Mesothelial cell of epicardium (in vitro differentiated cells): ENCODE measurements at places on chromosomes 11 and 22. TPM values are rescaled to one million over a fixed set of nuclear protein-coding genes. Genes with fewer than 3 reads are reported as not detected.

The PKNOX2 gene
- total RNA-seq = 20.4 to 23.1 TPM (median 22.2 TPM) in 3 replicates

The KCNK4 gene
- 0.22 to 0.58 TPM (median 0.27 TPM) in 3 replicates for total RNA-seq

The OR52B6 gene
- total RNA-seq = not detected in 3 replicates

GRCh38 chr11:114058871-114059277 is 637 bp upstream of the ZBTB16 start:
- no peaks in the 10 kb centered on the region for H3K36me3 ChIP-seq
- peaks cover 95% of the 10 kb centered on the region for H3K27me3 ChIP-seq
- no peak overlapping the region for H3K27ac ChIP-seq
- DNase-seq = no peak
- H3K4me3 ChIP-seq = peak overlapping the region; percentile 58

The OR4A16 gene
- not detected in 3 replicates for total RNA-seq

The LUZP2 gene
- total RNA-seq = 4.1 to 4.5 TPM (median 4.3 TPM) in 3 replicates

GRCh38 chr11:14645985-14646900 is 2.6 kb downstream of the PDE3B start:
- no peak for DNase-seq
- H3K27me3 ChIP-seq = peaks cover 8% of the 10 kb centered on the region

GRCh38 chr11:8870411-8871170 is 40.4 kb upstream of the AKIP1 start:
- DNase-seq = peak; percentile 70
- peak overlapping the region; percentile 98 for H3K27ac ChIP-seq
- peaks cover 56% of the 10 kb centered on the region for H3K4me1 ChIP-seq
- H3K27me3 ChIP-seq = no peaks in the 10 kb centered on the region

DNA sequence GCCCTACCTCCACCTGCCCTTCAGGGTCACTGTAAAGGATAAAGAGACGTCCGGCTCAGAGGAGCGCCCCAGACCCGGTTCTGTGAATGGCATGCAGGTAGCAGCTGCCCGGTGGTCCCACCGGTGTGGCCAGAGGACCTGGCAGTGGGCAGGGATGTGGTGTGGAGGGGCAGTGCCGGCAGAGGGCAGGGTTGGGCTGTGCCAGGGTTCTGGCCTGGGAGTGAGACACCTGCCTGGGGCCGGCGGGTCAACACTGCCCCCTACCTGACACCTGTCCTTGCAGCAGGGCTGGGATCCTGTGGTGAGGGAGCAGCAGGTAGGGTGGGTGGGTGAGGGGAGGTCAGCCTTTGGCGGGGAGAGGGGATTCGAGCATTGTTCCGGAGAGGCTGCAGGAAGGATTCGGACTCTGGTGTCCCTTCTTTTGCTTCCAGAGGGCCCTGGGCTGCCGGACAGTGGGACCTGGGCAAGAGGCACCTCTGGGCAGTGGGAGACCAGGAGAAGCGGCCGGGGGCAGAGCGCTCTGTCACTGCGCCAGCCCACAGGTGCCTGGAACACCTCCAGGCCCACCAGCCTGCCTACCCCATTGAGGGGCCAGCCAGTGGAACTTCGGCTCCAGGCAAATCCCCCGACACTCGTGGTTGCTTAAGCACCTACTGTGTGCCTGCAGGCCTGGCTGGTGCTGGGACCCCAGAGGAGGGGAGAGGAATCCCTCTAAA is 1.6 kb upstream of the PHLDA2 start:
- H3K27ac ChIP-seq = no peak overlapping the region
- peak overlapping the region; percentile 58 for H3K4me3 ChIP-seq
- H3K27me3 ChIP-seq = peaks cover 63% of the 10 kb centered on the region
- no peaks in the 10 kb centered on the region for H3K36me3 ChIP-seq
- peaks cover 11% of the 10 kb centered on the region for H3K4me1 ChIP-seq
- DNase-seq = peak; percentile 27

The LMO2 gene
- total RNA-seq = 2.9 to 4.5 TPM (median 3.9 TPM) in 3 replicates

GRCh38 chr22:30001459-30001858 is 78.8 kb upstream of the HORMAD2 start:
- no peaks in the 10 kb centered on the region for H3K4me1 ChIP-seq
- no peak for DNase-seq
- peaks cover 19% of the 10 kb centered on the region for H3K36me3 ChIP-seq
- H3K4me3 ChIP-seq = no peak overlapping the region
- H3K27me3 ChIP-seq = no peaks in the 10 kb centered on the region

GRCh38 chr11:16977994-16978315 is 36.3 kb downstream of the PLEKHA7 start:
- no peaks in the 10 kb centered on the region for H3K36me3 ChIP-seq
- H3K4me3 ChIP-seq = no peak overlapping the region
- no peaks in the 10 kb centered on the region for H3K27me3 ChIP-seq
- H3K4me1 ChIP-seq = peaks cover 51% of the 10 kb centered on the region
- no peak for DNase-seq

DNA sequence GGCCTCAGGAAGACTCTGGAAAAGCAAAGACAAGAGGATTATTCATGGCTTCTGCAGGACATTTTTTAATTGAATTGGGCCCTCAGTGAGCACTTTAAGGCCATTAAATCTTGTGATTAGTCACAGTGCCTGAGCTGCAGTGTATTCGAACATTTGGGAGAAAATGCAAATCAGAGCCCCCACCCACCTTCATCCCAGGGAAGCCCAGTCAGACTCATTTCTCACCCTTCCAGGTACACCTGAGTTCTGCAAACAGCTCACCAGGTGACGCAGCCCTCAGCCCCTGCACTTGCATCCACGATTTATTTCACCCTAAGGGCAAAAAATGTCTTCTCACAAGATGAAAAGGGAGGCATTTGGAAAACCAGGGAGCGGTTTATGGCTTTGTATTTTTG is 128.7 kb downstream of the MPPED1 start:
- no peaks in the 10 kb centered on the region for H3K36me3 ChIP-seq
- peak; percentile 31 for DNase-seq
- H3K27ac ChIP-seq = no peak overlapping the region
- no peak overlapping the region for H3K4me3 ChIP-seq
- H3K4me1 ChIP-seq = no peaks in the 10 kb centered on the region

The MIOX gene
- 0.34 to 0.66 TPM in 2 of 3 replicates, not detected in the other for total RNA-seq

- H3K27me3 ChIP-seq = no peaks in the 10 kb centered on the region
- DNase-seq = peak; percentile 48
- H3K4me1 ChIP-seq = peaks cover 20% of the 10 kb centered on the region
- no peaks in the 10 kb centered on the region for H3K36me3 ChIP-seq
- H3K4me3 ChIP-seq = no peak overlapping the region
Observed at GRCh38 chr11:38460896-38461295, 1862.9 kb upstream of the RAG2 start.

DNA sequence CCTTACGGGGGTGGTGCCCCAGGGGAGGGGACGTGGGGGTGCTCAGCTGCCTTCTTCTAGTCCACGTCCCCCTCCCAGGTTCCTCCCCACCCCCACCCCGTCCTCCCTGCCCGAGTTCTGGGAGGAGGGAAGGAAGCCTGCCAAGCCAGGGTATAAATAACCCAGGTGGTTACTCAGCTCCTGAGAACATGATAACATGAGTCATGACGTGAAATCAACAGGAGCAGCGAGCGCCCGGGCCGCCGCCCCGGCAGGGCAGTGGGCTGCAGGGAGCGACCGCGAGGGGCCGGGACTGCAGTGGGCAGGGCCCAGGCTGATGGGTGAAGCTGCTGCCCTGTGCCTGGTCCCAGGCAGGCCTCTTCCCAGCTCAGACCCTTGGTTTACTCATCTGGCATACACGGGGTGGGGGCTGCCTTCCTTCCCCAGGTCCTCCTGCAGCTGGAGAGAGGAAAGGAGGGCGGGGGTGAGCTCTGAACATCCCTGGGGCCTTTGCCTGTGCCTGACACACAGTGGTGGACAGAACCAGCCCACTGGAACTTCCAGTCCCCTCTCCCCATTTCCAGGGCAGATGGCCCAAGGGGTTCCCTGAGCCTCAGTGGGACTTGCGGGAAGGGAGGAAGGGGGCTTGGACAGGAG is 8.8 kb upstream of the PDGFB start:
- H3K4me1 ChIP-seq = peaks cover 28% of the 10 kb centered on the region
- H3K4me3 ChIP-seq = no peak overlapping the region
- peak overlapping the region; percentile 6 for H3K27ac ChIP-seq

DNA sequence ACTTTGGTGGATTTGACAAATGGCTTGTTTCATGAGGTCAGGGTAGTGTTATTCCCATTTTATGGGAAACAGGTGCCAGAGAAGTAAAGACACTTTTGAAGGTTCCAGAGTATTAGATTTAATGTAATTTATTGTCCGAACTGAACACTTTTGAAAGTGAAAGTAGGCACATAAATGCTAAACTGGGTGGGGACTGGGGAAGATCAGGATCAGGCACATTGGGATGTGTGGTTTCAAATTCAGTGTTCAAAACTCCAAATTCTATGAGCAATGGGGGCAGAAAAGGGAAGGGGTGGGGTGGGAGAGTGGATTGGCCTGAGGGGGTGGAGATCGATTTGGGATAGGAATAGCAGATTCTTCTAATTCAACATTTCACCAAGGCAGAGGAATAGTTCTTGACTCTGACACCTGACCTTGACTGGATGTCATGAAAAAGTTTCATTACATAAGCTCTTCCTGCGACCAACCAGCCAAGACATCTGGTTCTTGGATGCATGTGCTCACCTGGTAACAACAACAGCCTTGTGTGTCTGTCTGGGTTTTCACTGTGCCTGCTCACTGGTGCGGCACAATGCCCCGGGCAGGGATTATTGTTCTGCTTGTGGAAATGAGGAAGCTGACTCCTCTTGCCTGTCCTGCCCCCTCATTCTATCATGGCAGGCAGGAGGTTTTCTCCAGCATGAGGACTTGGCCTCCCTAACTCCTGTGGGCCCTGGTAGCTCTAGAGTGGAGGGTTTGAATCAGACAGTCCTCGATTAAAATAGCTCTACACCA is 10.8 kb downstream of the PPFIBP2 start:
- H3K27ac ChIP-seq = no peak overlapping the region
- H3K4me1 ChIP-seq = peaks cover 17% of the 10 kb centered on the region
- peaks cover 4% of the 10 kb centered on the region for H3K36me3 ChIP-seq
- no peak for DNase-seq
- H3K27me3 ChIP-seq = no peaks in the 10 kb centered on the region
- no peak overlapping the region for H3K4me3 ChIP-seq

The CARD16 gene
- total RNA-seq = 1.5 to 2.3 TPM (median 1.6 TPM) in 3 replicates

The SCT gene
- total RNA-seq = 1.2 to 1.7 TPM (median 1.3 TPM) in 3 replicates

DNA sequence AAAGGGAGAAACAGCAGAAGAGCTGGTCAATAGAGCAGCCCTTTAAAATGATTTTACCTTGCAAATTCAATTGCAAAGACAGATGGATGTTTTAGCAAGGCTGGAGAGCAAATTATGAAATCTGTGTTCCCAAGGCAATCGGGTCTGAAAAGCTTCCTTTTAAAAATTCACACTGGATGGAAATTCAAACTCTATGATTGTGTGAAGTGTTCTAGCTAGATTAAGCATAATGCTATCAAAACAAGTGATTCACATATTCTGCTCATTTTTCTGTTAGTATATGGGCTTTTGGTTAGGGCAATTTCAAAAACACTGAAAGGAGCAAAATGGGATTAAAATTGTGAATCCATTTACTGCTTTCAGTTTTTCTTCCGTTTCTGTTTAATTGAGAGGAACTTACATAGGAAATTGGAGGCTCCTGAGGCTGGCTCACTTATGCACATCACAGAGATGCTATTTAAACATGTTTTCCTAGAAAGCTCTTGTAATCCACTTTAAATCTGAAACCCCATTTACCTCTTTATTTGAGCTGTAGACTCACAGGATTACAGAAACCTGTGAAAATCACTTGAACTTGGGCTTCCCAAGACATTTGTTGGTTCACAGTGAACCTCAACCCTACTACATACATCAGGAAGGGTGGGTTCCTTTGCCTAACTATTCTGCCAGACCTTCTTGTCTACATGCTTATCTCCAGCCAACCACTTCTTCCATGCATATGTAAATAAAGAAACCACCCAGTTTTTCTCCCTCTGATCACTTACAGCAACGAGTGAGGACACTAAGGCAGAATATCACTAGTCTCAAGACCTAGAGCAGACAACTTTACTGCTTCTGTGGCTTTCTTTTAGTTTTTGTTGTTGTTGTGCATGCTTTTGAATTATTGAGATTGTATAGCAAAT is 201.9 kb upstream of the PITPNB start:
- peak overlapping the region; percentile 45 for H3K27ac ChIP-seq
- H3K4me3 ChIP-seq = no peak overlapping the region
- no peak for DNase-seq
- peaks cover 37% of the 10 kb centered on the region for H3K4me1 ChIP-seq

The FOXRED2 gene
- 39.8 to 43.9 TPM (median 39.9 TPM) in 3 replicates for total RNA-seq

DNA sequence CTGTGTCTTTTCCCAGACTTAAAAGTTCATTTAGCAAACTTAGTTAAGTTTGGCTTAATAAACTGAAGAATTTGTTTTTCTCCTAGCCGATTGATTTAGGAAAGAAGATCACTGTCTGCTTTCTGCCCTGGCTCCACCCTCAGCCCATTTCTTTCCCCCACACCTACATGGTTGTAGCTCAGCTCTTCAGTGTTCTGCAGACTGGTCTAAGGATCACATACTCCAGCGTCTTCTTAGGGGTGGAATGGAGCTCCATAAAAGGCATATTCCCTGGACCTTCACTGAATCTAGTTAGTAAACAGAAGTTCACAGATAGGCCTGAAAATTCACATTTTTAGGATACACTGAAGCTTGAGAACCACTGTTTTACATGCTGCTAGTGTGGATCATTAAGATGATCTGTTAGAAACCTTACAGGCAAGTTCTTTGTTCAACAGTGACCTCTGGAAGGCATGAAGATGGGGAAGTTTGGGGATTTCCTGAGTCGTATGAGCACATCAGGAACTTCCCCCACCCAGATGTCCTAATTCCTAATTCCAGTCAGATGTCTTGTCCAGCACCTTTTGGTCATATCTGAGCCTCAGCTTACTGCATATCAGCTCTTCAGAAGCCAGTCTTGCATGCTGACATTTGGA is 16.8 kb downstream of the PIWIL4 start:
- H3K36me3 ChIP-seq = no peaks in the 10 kb centered on the region
- H3K4me1 ChIP-seq = peaks cover 37% of the 10 kb centered on the region
- no peak for DNase-seq
- H3K27me3 ChIP-seq = no peaks in the 10 kb centered on the region
- H3K4me3 ChIP-seq = no peak overlapping the region

DNA sequence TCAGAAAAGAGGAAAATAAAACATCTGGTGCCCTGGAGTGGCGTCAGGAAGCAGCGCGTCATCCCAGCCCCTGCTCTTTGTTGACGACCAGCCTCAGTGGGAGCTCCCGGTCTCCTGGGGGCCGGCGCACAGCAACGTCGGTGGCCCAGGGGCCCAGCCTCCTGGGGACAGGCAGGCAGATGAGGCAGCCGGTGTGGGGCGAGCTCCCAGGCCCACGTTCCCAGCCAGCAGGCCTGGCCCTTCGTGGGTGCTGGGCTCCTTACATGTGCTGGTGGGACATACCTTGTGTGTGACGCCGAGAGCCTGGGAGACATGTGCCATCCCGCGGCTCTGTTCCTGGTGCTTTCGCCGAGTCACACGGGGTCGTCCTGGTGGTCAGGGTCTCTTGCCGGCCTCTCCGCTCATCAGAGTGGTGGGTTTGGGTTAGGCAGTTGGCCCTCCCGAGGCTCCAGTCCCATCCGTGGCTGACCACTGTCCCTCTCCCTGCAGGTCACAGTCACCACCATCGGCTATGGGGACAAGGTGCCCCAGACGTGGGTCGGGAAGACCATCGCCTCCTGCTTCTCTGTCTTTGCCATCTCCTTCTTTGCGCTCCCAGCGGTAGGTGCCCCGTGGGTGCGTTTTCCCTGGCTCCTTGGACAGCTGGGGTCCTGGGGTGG is 116.7 kb downstream of the KCNQ1OT1 start:
- H3K27ac ChIP-seq = peak overlapping the region; percentile 39
- peaks cover 4% of the 10 kb centered on the region for H3K27me3 ChIP-seq
- H3K36me3 ChIP-seq = no peaks in the 10 kb centered on the region
- peaks cover 18% of the 10 kb centered on the region for H3K4me1 ChIP-seq
